HT-29 (cell line): ENCODE measurements at places on chromosomes 16 and 17. TPM values are rescaled to one million over a fixed set of nuclear protein-coding genes. Genes with fewer than 3 reads are reported as not detected.

The PLXDC1 gene
- total RNA-seq, result not detected in 2 replicates

GRCh38 chr16:56635441-56635967, 3.0 kb upstream of the MT1A start:
- DNase-seq, result no peak

GRCh38 chr16:65658787-65659220, 536.9 kb upstream of the CDH11 start:
- DNase-seq, result no peak

The KRTAP4-1 gene
- total RNA-seq, result not detected in 2 replicates

The NUPR1 gene
- 0.34 and 0.56 TPM in 2 replicates for total RNA-seq

DNA sequence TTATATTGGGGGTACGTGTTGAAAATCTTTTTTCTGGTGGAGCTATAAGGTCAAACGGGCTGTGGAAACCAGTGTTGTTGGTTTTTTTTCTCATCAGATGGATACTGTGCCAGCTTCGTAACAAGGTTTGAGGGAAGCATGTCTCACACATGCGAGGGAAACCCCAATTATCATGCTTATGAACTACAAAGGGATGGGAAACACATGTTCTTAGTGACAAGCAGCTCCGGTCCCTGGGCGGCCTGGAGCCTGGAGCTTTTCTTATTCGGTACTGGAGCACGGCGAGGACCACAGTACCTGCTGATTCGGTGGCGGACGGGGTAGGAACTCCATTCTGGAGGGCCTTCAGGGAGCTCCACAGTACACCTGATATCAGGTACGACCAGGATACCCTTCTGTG, 12.5 kb downstream of the SLC43A2 start:
- no peak for DNase-seq

DNA sequence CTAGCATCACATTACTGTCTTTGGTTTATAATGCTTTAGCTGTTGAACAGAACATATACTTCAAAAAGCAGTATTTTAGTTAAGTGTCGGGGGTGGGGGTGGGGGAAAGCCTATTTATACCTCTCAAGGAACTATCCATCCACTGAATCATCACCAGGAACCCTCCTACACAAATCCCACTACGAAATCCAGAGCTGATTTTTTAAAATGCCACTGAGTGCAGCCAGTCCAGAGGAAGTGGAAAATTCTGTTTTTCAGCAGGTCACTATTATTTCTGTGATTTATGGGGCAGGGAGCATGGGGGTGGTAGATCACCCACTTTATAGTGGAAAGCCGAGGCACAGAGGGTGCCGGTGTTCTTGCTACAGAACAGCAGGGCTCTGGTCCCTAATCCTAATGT, 284.1 kb downstream of the SOX9 start:
- no peak for DNase-seq

The CSF3 gene
- not detected in 2 replicates for total RNA-seq

The CDH5 gene
- total RNA-seq, result 0.05 TPM in 1 of 2 replicates, not detected in the other

DNA sequence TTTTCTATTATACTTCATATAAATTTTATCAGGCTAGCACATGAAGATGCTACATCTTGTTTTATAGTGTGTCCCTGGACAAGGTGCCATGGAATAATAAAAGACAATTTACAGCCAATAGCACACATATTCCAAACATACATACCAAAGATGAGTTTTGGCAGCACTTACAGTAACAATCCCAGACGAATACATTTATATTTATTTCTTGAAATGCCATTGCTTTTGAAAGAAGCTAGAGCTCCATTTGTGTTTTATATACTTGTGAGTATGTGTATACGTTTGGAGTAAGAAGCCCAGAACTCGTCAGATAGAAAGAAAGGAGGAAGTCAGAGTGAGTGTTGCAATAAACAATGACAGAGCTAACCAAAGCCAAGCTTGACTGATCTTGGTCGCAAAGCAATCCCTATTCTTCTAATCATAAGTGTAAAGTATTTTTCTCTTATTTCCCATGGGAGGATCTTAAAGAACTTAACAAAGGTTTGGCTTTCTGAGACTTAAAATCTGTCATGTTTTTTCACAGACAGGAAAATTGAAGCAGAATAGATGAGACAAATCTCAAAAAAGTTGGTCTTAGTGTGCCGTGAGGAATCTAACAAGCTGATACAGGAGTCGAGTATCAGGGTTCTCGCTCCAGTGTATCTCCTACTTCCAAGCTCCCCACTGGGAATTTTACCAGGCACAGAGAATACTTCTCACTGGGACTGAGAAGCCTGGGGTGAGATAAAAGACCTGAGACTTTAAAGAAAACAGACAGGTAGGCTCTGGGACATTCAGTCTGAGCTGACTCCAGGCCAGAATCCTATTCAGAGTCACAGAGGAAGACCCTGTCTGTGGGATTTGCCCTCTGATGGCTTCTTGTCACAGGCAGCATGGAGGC, 175.4 kb downstream of the AATF start:
- DNase-seq, result no peak
